ENCODE measurements at places on chromosomes 11 and 22.

DNA sequence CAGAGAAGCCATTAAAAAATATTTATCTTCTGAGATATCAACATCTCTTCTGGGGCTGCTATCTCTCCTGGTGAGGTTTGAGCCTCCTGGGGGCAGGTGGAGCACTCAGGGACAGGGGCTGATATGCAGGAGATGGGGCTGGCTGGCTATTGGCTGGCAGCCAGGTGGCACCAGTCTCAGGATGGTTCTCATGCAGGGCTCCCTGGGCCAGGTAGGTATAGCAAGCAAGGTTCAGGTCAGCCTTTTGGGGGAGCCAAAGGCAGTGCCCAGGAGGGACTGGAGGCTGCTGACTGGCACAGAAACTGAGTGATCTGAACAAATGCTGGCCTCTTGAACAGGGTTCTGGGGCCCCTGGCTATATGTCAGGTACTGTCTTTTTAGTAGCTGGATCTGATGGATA, 29.7 kb upstream of the EMSY start:
- H3K4me1 ChIP-seq: peaks cover 19% of the 10 kb centered on the region
- no peak for DNase-seq
- H3K27me3 ChIP-seq: no peaks in the 10 kb centered on the region
- H3K27ac ChIP-seq: no peak overlapping the region

DNA sequence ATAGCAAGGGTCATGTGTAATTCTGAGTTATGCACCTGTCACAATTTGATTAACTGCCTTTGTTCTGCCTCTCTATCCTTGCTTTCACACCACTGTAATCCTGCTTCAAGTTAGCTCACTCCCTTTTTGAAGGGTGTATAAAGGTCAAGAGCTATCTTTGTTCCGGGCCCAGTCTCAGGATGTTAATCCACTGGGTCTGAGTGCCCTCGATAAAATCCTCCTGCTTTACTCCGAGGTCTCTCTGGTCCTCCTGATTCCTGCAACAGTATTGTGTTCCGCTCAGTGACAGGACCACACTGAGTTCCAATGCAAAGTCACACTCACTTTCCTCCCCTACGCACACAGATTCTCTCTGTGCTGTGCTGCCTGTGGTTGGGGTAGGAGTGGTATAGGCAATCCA, 186.5 kb downstream of the DYNC2H1 start:
- peaks cover 12% of the 10 kb centered on the region for H3K36me3 ChIP-seq
- H3K27me3 ChIP-seq: no peaks in the 10 kb centered on the region
- H3K4me3 ChIP-seq: no peak overlapping the region

DNA sequence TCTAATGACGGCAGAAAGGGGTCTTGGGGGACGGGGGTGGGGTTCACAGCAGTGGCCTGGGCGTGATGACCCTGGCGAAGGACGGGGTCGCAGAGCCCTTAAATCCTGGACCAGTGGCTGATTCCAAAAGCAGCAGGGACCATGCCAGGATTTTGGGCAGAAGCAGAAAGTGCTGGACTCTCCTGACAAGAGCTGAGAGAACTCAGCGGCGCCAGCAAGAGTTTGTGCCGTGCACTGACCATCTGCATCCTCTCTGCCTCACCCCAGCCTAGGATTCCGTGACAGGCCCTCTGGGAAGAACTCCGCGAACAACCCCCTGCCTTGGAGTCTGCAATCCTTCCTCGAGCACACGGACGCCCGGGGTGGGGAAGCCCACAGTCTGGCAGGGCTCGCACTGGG, 644 bp upstream of the NDUFV1 start:
- H3K4me3 ChIP-seq: peak overlapping the region; percentile 100
- H3K4me1 ChIP-seq: peaks cover 17% of the 10 kb centered on the region
- H3K36me3 ChIP-seq: peaks cover 26% of the 10 kb centered on the region
- H3K27ac ChIP-seq: no peak overlapping the region

DNA sequence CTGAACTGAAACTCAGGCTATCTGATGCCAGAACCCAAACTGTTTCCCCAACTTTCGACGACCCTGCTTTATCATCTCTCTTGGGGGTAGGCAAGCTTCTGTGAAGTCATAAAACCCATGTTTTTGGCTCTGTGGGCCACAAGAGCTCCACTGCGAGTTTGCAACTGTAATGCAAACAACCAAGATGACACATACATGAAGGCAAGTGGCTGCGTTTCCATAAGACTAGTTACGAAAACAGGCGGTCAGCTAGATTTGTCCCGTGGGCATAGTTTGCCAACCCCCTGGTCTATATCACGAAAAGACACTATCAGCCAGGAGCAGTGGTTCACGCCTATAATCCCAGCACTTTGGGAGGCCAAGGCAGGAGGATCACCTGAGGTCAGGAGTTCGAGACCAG, 37.5 kb downstream of the TPST2 start:
- no peaks in the 10 kb centered on the region for H3K36me3 ChIP-seq
- H3K4me1 ChIP-seq: peaks cover 5% of the 10 kb centered on the region
- no peak overlapping the region for H3K27ac ChIP-seq
- no peaks in the 10 kb centered on the region for H3K27me3 ChIP-seq
- no peak for DNase-seq

GRCh38 chr11:115990004-115990447, 485.8 kb upstream of the CADM1 start:
- H3K36me3 ChIP-seq: no peaks in the 10 kb centered on the region
- no peaks in the 10 kb centered on the region for H3K4me1 ChIP-seq

Data from muscle of leg (tissue), 16 donors.